ENCODE measurements at places on chromosomes 12 and 14. TPM values are rescaled to one million over a fixed set of nuclear protein-coding genes. Genes with fewer than 3 reads are reported as not detected.
A peak's percentile ranks its signal among the peaks of the same experiment; 100 is the strongest.

- no peak overlapping the region for H3K4me3 ChIP-seq
- H3K27me3 ChIP-seq = no peaks in the 10 kb centered on the region
- H3K27ac ChIP-seq = no peak overlapping the region
Observed at GRCh38 chr12:570921-571794, 92.1 kb downstream of the NINJ2 start.

DNA sequence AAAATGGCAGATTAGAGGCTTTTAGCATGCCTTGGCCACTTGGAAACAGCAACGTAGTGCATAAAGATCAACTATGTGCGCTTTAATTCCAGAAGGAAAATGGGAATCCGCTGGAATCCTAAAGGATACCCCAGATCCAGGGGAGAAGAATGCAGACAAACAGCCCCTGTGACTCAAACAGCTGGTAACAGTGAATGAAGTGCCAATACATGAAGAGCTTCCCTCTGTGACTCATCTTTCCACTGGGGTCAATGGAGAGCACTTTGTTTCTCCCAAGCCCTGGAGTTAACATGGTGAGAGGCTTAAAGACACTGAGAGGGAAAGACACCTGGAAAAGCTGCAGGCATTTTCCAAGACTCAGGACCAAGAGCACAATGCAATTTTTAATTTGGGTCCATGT, 263.1 kb downstream of the CEP128 start:
- H3K4me1 ChIP-seq = no peaks in the 10 kb centered on the region
- H3K27ac ChIP-seq = no peak overlapping the region
- no peaks in the 10 kb centered on the region for H3K36me3 ChIP-seq
- no peak for DNase-seq
- H3K27me3 ChIP-seq = no peaks in the 10 kb centered on the region
- H3K4me3 ChIP-seq = no peak overlapping the region

Gene RGS6
- not detected for total RNA-seq

DNA sequence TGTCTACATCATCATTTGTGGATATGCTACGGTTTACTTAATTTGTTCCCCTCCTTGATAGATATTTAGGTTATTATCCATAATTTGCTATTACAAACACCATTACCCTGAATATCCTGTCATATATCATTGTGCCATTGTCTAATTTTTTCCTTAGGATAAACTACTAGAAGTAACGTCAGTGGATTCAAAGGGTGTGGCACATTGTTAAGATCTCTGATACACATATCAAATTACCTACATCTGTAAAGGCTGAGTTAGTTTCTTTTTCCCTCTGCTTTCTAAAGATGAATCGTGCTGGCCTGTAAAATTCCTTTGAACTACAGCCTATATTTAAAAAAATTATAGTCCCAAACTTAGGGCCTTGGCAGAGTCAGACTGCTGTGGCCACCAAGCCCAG, 53.9 kb upstream of the STRN3 start:
- DNase-seq = no peak
- H3K4me3 ChIP-seq = no peak overlapping the region
- no peak overlapping the region for H3K27ac ChIP-seq
- H3K27me3 ChIP-seq = no peaks in the 10 kb centered on the region
- H3K4me1 ChIP-seq = no peaks in the 10 kb centered on the region

Gene CLEC4D
- not detected for total RNA-seq

- no peak overlapping the region for H3K4me3 ChIP-seq
- H3K27me3 ChIP-seq = no peaks in the 10 kb centered on the region
- H3K36me3 ChIP-seq = no peaks in the 10 kb centered on the region
Observed at GRCh38 chr14:56180754-56181542, 62.7 kb downstream of the PELI2 start.

DNA sequence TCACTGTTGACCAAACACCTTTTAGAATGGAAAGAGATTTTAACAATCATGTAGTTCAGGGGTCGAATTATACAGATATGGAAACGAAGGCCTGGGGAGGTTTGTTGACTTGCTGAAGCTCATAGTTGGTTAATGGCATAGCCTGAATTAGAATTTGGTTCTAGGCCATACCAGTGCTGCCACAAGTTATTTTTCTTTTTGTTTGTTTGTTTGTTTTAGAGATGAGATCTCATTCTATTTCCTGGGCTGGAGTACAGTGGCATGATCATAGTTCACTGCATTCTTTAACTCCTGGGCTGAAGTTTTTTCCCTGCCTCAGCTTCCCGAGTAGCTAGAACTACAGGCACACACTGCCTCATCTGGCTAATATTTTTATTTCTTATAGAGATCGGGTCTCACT, 25.4 kb upstream of the ALG10B start:
- H3K27me3 ChIP-seq = no peaks in the 10 kb centered on the region
- DNase-seq = no peak
- no peaks in the 10 kb centered on the region for H3K36me3 ChIP-seq
- H3K4me3 ChIP-seq = no peak overlapping the region

- no peak overlapping the region for H3K27ac ChIP-seq
- DNase-seq = peak; percentile 45
- no peaks in the 10 kb centered on the region for H3K36me3 ChIP-seq
- H3K27me3 ChIP-seq = no peaks in the 10 kb centered on the region
Observed at GRCh38 chr12:112664569-112664968, 127.0 kb upstream of the RPH3A start.

- no peaks in the 10 kb centered on the region for H3K4me1 ChIP-seq
- DNase-seq = no peak
- no peak overlapping the region for H3K27ac ChIP-seq
- H3K36me3 ChIP-seq = no peaks in the 10 kb centered on the region
Observed at GRCh38 chr12:114448618-114448933, 42.6 kb upstream of the TBX5 start.

Gene NR1H4
- not detected for total RNA-seq

Gene ZDHHC22
- total RNA-seq = 0.60 TPM

Gene LTBP2
- total RNA-seq = 0.57 TPM

Gene KRT75
- total RNA-seq = not detected

Data from A673 (cell line).